ENCODE measurements at places on chromosomes 6 and 20.

- DNase-seq, result no peak
These were observed 107.0 kb downstream of the JARID2 start for GRCh38 chr6:15352845-15353244.

- DNase-seq, result no peak
These were observed 78.4 kb downstream of the GMPR start for GRCh38 chr6:16316741-16317251.

- DNase-seq, result no peak
These were observed 48.9 kb upstream of the OGFRL1 start for GRCh38 chr6:71239694-71240093.

DNA sequence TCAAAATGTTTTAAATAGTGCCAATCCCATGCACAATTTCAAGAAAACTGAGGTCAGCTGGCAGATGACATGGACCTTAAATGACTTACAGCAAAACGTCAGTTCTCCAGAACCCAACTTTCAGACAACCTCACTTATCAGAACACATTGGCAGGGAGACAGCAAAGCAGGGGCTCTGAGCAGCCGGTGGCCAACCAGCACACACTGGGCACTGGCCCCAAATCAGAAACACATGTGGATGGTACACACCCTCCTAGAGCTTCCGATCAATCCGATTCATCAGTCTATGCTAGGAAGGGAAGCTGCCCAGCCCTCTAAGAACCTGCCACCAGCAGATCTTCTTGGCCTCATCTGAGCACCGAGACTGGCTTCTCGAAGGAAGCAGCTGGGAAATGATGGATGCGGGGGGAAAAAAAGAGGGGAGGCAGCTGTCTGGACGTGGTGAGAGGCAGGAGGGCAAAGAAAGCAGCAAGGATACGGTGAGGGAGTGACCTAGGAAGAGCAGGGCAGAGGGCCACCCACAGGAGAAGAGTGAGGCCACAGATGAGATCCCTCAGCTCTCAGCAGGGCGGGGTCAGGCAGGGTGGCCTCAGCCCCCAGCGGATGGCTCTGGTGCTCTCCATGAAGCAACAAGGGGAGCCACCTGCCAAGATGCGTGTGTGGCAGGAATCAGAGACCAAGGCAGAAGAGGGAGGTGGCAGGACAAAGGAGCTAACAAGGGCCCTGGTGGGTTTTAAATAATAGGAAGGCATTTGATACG is 32.9 kb downstream of the TAF4 start:
- no peak for DNase-seq

GRCh38 chr6:70956191-70956450 is 739 bp downstream of the B3GAT2 start:
- no peak for DNase-seq

DNA sequence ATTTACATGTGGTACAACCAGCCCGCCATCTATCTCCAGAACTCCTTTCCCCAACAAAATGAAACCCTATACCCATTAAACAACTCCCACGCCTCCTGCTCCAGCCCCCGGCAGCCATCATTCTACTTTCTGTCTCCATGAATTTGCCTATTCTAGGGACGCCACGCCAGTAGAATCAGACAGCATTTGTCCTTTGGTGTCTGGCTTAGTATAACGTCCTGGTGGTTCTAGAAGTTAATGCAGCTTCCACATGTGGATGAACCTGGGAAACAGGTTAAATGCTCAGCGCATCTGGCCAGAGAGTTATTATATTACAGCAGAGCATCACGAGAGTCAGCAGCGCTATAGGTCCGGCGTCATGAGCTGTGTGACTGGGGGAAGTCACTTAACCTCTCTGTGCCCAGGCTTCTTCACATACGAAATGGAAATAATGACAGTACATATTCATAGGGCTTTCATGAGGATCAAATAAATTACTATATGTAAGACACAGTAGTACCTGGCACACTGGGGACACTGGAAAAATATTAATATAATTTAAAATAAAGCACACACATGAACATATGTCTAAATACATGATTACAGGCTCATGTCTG is 178.7 kb upstream of the TAB2 start:
- no peak for DNase-seq

DNA sequence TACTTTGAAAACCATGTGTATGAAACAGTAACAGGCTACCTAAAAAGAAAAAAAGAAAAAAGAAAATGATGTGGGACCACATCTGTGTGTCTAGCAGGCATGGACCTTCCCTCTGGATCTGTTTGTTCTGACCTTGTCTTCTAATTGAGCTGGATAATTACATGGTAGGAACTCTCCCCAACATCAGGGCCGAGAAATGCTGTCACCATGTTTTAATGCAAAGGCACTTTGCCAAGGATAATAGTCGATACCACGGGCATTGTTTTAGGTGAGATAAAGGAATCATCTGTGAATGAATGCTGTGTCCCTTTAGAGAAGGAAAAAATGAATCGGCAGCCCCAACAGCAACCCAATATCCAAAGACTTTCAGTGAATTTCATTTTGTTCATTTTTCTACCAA is 149.1 kb downstream of the ZDHHC14 start:
- no peak for DNase-seq

GRCh38 chr6:42344756-42345155 is 107.0 kb downstream of the TRERF1 start:
- no peak for DNase-seq

- peak; percentile 10 for DNase-seq
These were observed 101.0 kb upstream of the HDGFL1 start for GRCh38 chr6:22468256-22468965.

DNA sequence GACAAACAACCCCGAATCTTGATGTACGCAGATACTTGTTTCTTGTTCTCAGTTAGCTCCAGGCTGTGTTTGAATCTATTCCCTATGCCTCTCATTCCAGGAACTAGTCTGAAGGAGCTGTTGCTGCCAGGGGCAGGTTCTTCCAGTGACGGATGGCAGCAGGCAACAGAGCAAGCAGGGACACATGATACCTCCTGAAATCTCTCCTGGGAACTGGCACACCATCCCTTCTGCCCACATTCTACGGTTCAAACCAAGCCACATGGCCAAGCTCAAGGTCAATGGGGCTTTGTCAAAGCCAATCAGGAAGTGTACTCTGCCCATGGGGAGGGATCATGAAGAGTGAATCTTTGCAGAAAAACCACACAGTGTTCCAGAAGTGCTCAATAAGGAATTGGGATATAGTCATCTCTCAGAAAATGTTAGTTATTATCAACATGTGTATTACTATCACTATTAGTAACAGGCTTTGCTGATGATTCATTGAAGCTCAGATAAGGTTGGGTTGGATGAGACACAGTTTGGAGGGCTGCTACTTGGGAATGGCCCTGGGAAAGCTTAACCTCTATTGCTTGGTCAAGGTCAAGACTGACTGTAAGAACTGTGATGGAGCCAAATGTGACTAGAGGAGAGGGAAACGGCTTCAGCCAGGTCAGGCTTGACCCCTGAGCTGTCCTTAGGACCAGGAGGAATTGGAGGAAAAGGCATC is 454.9 kb downstream of the PTPRT start:
- no peak for DNase-seq

GRCh38 chr20:31788578-31788977 is 30.6 kb upstream of the MYLK2 start:
- DNase-seq, result no peak

DNA sequence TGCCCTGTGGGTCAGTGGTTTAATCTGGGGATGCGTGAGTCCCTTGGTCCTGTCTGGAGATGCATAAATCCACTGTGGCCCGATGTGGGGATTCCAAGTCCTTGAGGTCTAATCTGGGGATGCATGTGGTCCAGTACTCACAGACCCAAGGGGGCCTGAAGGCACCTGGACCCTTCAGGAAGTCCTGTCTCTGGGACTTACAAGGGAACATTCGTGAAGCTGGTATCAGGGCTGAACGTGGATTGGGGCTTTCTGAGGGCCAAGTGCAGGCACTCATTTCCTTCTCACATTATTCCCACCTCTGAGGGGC is 25.2 kb upstream of the GTSF1L start:
- no peak for DNase-seq

DNA sequence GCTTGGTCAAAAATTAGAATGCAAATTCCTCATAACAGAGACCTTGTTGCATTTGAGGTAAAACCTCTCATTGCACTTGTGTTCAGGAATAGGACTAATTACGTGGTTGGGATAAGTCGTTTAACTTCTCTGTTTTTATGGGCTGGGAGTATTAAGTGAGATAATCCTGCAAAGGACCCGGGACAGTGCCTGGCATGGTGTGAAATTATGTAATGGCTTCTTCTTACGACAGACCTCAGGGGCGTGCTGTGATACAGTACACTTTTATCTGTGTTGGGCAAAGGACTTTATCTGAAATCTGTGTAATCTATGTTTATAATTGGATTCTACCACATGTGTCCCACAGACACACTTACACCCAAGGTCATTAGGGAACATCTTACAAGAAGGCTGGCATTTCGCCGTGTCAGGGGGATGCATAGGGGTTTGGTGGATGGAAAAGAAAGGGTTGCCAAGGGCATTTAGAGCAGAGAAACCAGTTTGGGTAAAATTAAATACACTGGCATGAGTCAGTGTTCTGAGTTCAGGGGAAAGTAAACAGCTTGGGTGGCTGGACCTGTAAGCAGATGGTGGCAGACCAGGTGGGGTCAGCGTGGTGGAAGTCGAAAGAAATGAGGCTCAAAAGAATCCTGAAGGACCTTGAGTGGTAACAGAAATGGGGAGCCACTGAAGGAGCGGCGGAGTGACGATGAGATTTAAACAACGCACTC is 17.2 kb upstream of the RTF2 start:
- no peak for DNase-seq

GRCh38 chr6:20653085-20653479 is 118.8 kb downstream of the CDKAL1 start:
- DNase-seq, result no peak

GRCh38 chr20:58342104-58342945 is 32.8 kb downstream of the RAB22A start:
- peak; percentile 35 for DNase-seq

DNA sequence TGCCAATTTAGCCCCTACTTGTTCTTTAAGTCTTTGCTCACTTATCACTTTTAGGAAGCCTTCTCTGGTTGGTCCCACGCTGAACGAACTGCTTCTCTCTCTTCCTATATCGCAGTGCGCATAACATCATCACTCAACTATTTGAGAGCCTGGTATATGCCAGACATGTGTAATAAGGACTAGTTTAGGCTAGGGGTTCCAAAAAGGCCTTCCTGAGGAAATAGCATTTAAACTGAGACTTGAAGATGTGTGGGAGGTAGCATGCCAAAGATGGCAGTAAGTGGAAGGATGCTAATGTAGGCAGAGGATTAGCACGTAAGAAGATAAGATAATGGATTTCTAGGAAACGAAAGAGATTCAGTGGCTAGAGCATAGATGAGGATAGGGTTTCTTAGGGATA is 4.8 kb downstream of the CCDC28A start:
- no peak for DNase-seq

GRCh38 chr6:29520232-29520631 is 32.5 kb upstream of the MAS1L start:
- DNase-seq, result no peak

GRCh38 chr20:20491784-20492264 is 123.9 kb downstream of the INSM1 start:
- no peak for DNase-seq

GRCh38 chr20:30921286-30922071 is 336.0 kb upstream of the DEFB115 start:
- no peak for DNase-seq

DNA sequence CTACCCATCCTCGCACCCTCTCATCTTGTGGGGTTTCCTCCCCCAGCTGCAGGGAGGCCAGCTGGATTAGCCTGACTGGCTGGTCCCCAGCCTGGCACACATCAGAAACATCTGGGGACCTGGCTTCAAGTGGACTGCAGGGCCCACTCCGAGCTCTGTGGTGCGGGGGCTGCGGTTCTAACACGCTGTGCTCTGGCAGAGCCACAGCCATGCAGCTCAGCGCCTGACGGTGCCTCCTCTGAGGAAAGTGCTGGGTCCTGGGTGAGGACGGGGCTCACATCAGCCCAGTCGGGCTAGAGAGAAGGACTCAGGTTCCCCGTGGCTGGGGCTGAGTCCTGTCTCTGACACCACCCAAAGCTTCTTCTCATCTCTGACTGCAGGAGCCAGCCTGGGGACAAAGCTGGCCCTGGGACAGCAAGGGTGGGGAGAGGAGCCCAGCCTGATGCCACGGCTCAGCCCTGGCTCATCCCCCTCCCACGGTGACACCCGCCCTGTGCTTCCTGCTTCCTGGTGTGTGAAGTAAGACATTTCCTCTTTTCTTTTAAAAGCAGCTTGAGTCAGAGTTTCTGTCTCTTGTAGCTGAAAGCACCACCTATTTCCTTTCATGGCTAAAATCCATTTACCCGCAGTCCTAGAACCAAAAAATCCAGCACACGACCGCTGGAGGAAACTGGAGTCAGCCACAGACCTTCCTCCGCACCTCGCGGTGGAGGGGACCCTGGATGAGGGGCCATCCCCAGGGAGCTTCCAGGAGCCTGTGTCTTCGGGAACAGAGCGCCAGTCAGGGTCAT is 127.4 kb upstream of the AFDN start:
- DNase-seq, result no peak

GRCh38 chr6:82608781-82609180 is 245.2 kb downstream of the TPBG start:
- DNase-seq, result no peak

- DNase-seq, result no peak
These were observed 6.6 kb downstream of the TDP2 start for GRCh38 chr6:24660105-24660504.

- no peak for DNase-seq
These were observed 9.6 kb downstream of the IGF2R start for GRCh38 chr6:159978291-159979135.

DNA sequence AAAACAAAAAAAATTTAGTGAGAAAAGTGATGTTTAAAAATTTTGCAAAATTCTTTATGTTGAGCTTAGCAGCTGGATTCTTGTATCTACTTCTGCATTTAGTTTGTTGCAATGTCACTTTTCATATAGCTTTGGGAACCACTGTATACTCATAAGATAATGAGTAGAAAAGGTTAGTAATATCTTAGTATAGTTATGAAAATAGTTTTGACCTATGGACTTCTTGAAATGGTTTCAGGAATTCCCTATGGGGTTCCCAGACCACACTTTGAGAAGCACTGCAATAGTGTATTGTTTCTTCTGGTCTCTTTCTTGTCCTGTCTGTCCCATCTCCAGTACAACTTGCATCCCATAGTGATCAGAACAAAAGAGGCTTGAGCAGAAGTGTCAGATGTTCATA is 29.4 kb downstream of the PPP1R16B start:
- no peak for DNase-seq

- DNase-seq, result no peak
These were observed 251.6 kb upstream of the TAB2 start for GRCh38 chr6:149065658-149066556.

DNA sequence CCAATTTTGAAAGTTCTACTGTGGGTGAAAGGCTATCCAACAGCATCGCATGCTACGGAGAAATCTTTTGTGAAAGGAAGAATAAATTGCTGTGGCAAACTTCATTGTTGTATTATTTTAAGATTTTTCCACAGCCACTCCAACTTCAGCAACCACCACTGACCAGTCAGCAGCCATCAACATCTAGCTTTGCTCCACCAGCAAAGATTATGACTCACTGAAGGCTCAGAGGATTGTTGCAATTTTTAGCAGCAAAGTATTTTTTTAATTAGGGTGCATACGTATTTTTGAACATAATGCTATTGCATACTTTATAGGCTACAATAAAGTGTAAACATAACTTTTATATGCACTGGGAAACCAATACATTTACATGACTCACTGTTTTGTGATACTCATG is 493.5 kb downstream of the TFAP2A start:
- DNase-seq, result no peak

GRCh38 chr6:159578629-159579028 is 114.4 kb downstream of the SOD2 start:
- no peak for DNase-seq
